HS-27A (cell line): ENCODE measurements at places on chromosomes 5 and 9.

GRCh38 chr5:160929360-160929759 is 77.3 kb upstream of the ATP10B start:
- no peak for DNase-seq

DNA sequence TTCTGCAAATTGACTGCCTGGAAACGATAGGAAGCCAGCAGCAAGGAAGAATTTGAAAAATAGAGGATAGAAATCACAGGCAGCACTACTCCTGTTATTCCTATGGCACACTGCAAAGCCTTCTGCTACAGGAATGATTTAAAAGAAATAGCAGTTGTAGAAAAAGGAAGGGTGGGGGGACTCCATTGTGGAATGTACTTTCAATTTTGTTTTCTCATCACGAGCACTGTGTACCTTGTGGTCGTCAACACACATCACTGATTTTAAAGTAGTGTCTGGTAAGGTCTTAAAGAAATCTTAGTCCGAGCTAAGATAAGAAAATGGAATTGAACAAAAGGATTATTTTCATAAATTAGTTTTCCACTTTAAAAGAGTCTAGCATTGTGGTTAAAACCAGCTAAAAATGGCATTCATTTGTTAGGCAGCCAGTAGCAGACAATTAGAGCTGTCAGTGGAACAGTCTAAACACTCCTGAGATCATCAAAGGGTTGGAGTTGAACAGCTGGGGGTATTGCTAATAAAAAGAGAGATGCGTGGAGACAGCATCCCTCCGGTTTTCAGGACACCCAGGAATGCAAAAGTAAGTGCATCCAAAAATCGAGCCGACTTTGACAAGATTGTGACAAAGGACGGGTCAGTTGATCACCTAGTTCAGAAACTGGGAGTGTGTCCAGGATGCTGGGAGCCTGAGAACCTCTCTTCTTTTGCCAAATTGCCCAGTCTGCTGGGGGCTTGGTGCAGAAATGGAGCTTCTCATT is 97.8 kb upstream of the WWC1 start:
- no peak for DNase-seq

GRCh38 chr5:173329491-173330337 is 1.5 kb upstream of the STC2 start:
- no peak for DNase-seq

- DNase-seq = no peak
Measured at GRCh38 chr5:144276034-144276822, 105.6 kb downstream of the KCTD16 start.

DNA sequence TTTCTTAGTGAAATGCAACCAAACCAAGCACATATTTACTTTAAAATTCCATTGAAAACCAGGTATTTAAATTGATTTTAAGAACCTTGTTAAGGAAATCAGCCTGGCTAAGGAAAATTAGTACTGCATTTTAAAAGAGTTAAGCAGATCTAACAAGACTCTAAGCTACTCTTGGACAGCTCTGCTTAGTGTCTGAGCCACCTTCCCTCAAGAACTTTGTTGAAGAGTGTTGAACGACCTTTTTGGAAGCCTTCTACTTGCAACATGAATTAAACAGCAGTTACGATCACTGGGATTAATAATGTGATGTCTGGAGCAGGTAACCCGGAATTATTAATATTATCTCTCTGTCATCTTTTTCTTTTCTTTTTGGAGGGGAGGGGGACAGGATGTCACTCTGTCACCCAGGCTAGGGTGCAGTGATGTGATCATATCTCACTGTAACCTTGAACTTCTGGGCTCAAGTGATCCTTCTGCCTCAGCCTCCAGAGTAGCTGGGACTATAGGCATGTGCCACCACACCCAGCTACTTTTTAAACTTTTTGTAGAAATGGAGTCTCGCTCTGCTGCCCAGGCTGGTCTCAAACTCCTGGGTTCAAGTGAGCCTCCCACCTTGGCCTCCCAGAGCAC is 74.7 kb downstream of the ANKRD55 start:
- no peak for DNase-seq

- DNase-seq = no peak
Measured at GRCh38 chr9:9973062-9973461, 639.7 kb downstream of the PTPRD start.

GRCh38 chr9:83441390-83441789 is 96.8 kb downstream of the FRMD3 start:
- no peak for DNase-seq

DNA sequence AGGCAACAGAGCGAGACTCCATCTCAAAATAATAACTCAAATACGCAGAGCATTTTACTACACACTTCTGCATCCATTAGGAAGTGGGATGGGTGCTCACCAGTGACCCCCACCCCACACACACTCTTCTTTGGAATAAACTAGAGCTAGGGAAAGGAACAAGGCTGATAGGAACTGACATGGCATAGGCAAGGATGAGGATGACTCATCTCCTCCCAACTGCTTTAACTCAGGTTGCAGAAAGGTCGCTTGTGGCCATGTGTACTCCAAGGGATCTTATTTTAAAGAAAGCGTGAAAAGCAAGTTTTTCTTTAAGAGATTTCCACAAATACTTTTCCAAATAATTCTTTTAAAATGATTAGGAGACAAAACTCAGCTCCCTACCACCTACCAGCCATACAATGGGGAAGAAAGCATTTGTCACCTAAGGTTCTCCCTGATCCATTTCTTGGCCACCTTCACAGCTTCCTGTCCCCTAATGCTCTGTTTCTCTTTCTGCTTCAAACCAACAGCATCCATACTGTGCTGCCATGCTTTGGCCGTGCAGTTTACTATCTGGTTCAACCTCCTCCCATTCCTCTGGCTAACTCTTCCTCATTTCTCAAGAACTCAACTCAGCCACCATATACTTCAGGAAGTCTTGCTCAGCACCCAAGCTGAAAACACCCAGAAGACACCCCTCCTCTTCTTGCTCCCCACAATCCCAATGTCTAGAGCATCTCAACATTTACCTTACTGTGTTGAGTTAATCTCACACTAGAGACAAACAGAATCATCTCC is 211.9 kb downstream of the ACTL7B start:
- DNase-seq = no peak

DNA sequence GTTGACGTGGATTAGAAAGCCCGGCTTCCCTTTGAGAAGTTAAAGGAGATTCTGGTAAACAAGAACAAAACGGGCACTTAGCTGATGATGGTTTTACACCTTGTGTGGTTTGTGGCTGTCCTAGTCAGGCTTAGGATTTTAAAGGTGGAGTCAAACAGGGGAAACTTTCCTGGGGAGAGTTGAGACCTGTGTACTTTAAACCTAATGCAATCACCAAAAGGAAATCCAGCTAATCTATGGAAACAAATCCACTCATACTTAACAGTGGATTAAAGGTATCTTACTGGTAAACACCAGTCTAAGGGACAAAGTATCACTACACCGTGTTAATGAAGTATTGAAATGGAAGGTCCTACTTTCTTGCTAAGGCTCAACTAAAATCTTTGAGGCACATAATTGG is 150.3 kb upstream of the PCA3 start:
- no peak for DNase-seq
